ENCODE measurements at places on chromosomes 16 and 17.

GRCh38 chr16:65196420-65197075, 74.7 kb upstream of the CDH11 start:
- DNase-seq, result no peak

- no peak for DNase-seq
Measured at GRCh38 chr16:67517661-67518423, 10.8 kb upstream of the RIPOR1 start.

DNA sequence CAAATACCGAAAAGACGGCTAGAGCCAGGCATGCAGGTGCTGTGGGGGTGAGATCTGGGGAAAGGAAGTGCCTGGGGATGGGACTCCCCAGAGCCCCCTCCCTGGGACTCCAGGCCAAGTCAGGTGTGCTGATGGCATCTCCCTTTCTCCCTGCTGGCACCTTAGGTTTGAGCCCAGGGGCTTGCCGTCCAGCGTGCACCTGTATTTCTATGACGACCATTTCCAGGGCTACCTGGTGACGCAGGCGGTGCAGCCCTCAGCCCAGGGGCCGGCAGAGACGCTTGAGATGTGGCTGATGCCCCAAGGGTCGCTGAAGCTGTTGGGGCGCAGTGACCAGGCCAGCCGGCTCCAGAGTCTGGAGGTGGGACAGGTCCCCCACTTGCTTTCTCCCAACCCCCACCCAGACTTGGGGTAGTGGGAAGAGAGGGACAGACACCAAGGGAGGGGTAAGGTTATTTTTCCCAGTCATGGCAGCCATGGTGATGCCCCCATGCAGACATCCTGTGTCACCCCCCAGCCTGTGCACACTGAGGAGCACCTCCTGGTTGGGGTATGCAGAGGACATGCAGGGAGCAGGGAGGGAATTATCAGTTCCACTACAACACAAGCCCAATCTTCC, 11.1 kb downstream of the XYLT2 start:
- DNase-seq, result no peak

DNA sequence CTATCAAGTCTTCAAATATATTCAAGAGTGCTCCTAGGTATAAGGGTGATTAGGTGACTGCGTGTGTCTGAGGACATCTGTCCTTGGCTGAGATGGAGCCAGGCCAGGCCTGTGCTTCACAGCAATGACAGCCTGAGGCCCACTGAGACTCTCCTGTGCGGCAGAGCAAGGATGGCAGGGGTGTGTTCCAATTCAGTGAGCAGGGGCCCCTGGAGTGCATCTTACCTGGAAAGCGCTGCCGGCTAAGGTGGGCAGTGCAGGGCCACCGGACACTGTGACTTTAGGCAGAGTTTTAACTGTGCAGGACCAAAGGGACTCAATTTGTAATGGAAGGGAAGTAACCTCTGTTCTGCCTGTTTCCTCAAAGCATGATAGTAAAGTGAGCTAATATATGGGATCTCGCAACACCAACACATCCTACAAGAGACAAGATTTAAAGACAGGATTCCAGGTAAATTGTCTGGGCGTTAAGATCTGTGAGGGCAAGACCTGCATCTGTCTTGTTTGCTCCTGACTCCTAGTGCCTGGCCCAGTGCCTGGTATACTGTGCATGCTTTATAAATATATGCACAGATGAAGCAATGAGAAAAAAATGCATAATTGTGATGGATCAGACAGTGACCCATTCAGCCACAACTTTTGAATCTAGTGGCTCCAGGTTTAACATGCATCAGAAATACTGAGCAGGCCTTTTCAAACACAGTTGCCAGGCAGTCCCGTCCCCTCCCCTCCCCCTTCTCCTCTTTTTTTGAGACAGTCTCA, 86.7 kb downstream of the MRC2 start:
- no peak for DNase-seq

GRCh38 chr17:43578404-43578698, 32.2 kb upstream of the ETV4 start:
- DNase-seq, result no peak

GRCh38 chr17:3685174-3685573, 10.8 kb downstream of the P2RX5 start:
- no peak for DNase-seq

- no peak for DNase-seq
Measured at GRCh38 chr17:48773245-48773644, 43.8 kb downstream of the TTLL6 start.

DNA sequence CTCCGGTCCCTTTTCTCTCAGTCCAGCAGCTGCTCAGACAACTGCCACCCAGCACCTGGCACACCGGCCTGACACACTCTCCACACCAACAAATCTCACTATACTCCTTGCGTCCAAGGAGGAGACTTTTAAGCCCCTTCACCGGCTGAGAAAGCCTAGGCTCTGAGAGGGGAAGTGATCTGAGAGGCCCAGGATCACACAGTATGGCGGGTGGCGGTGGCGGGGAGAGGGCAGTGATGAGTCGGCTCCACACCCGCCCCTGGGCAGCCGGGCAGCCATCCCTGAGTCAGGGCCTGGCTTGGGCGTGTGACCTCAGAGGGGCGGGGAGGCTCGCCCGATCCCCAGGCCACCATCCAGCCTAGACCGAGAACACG, 569 bp downstream of the FLII start:
- DNase-seq, result no peak

- peak; percentile 64 for DNase-seq
Measured at GRCh38 chr16:56477096-56477878, 25.9 kb downstream of the OGFOD1 start.

DNA sequence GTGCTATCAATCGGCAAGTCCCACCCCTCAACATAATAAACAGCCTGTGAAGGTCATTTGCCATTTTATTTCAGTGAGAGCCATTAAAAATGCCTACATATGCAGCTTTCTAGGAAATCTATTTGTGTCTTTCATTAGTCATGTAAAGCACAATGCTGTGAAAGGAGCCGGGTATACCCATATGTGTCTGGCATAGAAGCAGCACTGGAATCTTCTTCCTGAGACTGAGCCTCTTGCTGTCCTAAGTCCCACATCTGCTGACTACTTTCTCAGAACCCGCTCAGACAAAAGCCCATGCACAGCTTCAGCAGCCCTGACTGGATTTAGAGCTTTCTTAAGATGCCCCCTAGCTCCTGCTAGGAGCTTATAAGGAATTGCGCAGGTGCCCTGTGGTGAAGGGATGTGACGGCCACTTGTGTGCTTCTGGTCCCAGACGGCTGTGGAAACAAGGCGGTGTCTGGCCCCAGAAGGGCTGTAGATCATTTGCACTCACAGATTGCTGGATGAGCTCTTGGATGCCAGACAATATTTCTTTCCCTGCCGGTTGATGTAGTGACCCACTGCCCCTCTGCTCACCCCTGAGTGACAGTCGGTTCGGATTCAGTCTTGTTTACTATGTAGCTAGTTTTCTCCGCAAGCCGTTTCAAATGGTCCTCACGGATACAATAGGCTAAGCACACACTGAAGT, 172.2 kb downstream of the ANKFN1 start:
- no peak for DNase-seq

- no peak for DNase-seq
Measured at GRCh38 chr17:77728871-77729270, 229.6 kb upstream of the TNRC6C start.

- peak; percentile 92 for DNase-seq
Measured at GRCh38 chr17:70110443-70110880, 35.4 kb downstream of the KCNJ16 start.

DNA sequence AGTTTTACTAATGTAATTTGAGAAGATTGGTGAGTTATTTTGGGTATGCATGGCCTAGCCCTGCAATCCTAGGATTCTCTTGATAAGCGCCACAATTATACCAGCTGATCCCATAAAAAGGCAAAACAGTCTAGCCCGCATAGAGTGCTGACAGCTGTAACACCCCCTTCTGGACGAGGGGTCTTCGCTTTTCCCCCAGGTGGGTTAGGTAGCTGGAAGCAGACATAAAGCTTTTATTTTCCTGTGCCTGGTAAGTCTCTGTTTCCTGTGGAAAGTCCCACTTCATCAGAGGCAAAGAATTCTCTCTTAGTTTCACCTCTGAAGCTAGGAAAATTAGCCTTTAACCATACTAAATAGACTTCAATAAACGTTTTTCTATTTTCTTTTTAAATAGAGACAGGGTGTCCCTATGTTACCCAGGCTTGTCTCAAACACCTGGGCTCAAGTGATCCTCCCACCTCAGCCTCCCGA, 108.3 kb downstream of the YPEL2 start:
- no peak for DNase-seq

DNA sequence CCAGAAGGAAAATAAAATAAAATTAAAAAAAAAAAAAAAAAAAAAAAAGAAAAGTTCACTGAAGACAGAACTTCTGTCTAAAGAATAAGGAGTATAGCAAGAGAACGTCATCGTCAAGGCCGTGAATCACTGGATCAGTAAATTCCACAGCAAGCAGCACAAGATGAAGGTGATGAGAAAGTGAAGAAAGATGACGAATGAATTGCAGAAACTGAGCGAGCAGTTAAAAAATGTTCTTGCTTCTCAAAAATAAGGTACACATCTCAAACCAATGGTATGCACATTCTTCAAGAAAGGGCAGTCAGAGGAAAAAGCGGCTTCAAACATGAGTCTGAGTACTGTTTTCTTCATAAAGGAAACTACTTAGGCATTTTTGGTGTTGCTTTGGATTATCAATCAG, 104.7 kb downstream of the SMG6 start:
- DNase-seq, result no peak

DNA sequence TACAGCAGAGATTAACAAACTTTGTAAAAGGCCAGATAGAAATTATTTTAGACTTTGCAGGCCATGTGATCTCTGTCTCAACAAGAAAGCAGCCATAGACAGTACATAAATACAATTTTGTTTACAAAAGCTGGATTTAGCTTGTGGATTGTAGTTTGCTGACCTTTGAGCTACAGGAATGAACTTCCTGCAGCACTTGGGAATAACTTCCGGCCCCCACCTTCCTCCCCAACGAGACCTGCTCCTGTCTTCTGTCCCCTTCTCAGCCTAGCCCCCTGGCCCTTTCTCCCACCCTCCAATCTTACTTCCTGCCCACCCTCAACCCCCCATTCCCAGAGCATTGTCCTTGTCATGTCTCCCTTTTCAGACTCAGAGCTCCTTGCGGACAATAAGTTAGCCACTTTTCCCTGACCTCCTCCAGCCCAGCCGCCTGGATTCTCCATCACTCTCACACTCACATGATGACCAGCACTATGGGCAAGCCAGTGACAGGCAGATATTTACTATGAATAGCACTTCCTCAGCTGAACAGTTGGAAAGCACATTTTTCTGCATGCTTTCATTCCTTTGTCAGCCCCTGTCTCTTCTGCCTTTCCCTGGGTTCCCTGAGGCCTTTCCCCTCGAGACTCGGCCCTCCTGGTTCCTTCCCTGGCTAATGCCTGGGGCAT, 27.6 kb upstream of the DLX3 start:
- no peak for DNase-seq

GRCh38 chr17:82184761-82185160, 27.9 kb downstream of the CCDC57 start:
- no peak for DNase-seq

DNA sequence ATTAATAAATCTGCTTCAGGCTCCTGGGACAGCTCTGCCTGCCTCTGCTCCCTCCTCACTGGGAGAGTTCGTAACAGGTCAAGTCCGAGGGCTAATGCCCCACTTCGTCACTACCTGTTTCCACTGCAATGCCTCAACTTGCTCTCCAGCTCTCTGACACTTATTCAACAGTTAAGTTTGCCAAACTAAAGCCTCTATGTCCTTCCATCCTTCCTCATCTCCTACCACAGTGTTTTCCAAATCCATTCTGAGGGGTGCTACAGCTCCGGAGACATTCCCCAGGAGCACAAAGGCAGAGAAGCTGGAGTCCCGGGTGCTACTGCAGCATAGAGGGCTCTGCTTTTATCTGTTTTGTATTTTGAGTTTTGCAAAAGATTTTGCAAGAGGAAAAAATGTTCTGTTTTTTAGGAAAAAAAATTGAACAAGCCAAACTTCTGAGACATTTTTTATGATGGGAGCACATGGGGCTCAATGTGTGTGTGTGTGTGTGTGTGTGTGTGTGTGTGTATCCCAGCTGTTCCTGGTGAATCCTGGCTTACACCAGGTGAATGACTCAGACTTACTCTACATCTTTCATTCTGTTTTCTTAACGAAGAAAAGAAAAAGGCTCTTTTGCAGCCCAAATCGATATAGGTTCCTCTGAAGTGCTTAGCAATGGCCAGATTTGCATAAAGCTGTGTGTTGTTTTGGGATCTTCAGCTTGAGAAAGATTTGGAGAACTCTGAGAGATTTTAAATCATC, 46.1 kb upstream of the MYOCD start:
- DNase-seq, result no peak

- DNase-seq, result no peak
Measured at GRCh38 chr17:58319173-58320162, 9.1 kb downstream of the TSPOAP1 start.

- no peak for DNase-seq
Measured at GRCh38 chr16:25988084-25988483, 296.3 kb downstream of the HS3ST4 start.

- no peak for DNase-seq
Measured at GRCh38 chr16:29645694-29646187, 17.3 kb upstream of the SPN start.

- DNase-seq, result no peak
Measured at GRCh38 chr16:50889746-50890145, 147.9 kb downstream of the CYLD start.

DNA sequence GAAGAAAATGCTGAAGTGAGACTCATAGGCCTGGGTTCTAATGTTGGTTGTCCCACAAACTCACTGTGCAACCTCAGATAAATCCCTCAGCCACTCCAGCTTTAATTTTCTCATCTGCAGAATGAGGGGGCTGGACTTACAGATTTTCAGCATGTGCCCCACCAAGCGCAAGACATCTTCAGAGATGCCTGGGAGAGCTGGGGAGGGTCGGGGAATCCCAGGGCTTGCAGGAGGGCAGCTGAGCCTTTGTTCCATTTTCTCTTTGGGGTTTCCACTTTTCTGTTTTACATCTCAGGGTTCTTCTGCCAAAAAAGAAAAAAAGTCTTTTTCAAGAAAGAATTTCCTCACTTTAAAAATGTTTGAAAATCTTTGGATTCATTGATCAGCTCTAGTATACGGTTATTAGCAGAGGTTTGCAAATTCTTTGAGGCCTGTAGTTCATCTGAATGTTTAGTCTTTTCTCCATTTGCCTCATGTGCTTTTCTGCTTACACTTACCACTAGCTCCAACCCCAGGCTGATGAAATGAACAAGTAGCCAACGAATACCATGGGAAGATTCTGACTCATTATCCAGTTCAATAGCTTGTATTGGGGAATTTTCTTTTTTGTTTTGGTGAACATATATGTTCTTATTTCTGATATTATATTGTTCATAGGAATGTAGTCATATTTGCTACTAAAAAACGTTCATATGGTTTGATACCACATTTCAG, 56.4 kb downstream of the CHD9 start:
- no peak for DNase-seq

DNA sequence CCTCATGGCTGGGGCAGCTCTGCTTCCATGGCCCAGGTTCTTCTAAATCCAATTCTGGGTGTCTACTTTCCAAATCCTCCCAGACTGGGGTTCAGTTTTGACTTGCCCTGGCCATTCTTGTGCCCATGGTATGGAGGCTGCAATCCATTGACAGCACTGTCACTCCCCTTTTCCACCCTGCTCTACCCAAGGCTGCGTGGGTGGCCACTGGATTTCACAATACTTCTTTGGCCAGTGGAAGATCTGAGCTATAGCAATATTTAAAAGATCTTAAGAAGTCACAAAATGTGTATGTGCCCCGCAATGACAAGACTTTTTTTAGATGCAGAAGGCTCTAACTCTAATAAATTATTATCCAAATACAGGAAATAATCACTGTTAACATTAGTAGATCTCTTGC, 329.4 kb upstream of the CCL2 start:
- no peak for DNase-seq

Data from smooth muscle cell of the brain vasculature (primary cell).